HL-60 (cell line): ENCODE measurements at places on chromosomes 13 and 19.

DNA sequence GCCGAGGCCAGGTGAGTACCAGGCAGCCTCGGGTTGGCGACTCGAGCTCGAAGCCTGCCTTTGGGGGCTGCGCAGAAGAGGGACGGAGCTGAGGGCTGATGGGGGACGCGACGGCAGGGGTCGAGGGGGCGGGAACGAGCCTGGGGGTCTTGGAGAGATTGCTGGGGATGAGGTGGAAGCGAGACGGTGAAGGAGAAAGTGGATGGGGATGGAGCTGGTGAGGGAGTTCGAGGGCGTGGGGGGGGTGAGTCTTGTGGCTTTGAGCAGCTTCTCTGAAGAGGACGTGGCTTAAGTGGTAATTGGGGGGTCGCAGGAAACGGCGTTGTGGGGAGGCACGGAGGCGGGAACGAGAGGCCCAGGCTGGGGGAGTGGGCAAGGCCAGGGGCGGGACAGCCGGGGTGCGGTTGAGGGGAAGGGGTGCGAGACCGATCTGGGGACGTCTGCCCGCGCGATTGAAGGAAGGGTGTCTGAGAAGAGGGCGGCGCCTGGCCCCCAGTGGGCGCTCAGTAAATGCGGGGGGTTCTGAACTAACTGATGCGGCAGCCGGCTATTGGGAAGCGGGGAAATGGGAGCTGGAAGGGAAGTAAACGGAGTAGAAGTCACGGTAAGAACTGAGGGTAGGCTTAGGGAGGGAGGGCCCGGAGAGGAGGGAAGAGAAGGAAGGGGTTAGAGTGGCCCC lies 426 bp downstream of the MYO9B start:
- peak; percentile 50 for DNase-seq

- DNase-seq, result no peak
These were observed 141.5 kb downstream of the TDRD3 start for GRCh38 chr13:60538566-60538965.

DNA sequence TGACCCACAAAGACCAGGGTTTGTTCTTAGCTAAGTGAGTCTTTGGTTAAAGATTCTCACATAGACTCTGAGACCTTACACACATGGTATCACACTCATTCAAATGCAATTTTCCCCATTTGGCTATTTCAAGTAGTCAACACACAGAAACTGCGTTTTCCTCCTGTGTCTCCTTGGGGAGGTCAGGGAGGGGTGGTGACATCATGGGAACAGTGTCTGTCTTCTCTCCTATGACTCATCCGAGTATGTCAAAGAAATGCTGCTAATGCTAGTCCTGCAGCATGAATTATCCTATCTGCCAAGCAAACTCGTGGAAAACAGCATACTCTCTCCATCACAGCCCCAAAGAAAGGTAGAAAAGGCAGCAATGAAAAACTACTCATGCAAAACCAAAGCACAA lies 100.2 kb downstream of the ENOX1 start:
- DNase-seq, result no peak

- no peak for DNase-seq
These were observed 31.8 kb downstream of the DNM2 start for GRCh38 chr19:10749435-10750384.

- DNase-seq, result peak; percentile 75
These were observed 25.7 kb downstream of the CNMD start for GRCh38 chr13:52713894-52714293.

DNA sequence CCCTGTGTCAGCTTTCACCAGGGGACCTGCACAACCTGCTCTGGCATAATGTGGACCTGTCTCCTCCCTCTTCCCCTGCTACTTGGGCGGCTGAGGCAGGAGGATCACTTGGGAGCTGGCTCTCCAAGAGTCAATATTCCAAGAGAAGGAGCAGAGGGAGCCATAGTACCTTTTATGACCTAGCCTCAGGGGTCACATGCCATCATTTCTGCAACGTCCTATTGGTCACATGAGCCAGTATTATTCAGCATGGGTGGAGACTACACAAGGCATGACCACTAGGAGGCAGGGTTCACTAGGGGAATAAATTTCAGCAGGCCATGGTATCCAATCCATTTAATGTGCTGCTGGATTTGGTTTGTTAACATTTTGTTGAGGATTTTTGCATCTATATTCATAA lies 12.0 kb upstream of the SHFL start:
- no peak for DNase-seq
